ENCODE measurements at places on chromosomes 13 and 19.

DNA sequence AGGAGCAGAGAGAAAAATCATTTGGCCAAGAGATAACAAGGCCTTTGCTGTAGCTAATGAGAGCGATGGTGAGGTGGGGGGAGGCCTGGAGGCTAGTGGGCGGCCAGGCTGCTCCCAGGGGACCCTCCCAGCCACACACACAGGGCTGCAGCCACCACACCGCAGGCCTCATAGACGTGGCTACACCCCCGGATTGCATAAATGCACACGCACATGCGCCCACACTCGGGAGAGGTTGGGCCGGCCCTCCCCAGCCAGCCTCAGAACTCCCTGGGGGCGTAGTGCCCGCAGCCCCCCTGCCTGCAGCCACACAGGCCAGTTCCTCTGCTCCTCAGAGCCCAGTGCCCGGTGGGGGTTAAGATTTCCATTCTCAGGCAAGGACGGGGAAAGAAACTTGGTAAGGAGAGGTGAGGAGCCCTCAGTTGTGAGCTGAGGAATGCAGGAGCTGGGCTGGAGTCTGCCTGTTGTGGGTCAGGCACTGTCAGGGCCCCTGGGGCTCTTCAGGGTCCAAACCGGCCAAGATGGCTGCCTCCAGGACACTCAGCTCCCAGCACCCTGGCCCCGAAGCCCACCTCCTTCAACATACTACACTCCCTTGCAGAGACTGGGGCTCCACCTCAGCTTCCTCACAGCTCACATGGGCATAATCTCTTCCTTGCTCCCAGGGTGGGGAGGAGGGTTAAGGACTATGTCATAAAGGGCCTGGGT is 8.0 kb downstream of the PTH2 start:
- DNase-seq: no peak

DNA sequence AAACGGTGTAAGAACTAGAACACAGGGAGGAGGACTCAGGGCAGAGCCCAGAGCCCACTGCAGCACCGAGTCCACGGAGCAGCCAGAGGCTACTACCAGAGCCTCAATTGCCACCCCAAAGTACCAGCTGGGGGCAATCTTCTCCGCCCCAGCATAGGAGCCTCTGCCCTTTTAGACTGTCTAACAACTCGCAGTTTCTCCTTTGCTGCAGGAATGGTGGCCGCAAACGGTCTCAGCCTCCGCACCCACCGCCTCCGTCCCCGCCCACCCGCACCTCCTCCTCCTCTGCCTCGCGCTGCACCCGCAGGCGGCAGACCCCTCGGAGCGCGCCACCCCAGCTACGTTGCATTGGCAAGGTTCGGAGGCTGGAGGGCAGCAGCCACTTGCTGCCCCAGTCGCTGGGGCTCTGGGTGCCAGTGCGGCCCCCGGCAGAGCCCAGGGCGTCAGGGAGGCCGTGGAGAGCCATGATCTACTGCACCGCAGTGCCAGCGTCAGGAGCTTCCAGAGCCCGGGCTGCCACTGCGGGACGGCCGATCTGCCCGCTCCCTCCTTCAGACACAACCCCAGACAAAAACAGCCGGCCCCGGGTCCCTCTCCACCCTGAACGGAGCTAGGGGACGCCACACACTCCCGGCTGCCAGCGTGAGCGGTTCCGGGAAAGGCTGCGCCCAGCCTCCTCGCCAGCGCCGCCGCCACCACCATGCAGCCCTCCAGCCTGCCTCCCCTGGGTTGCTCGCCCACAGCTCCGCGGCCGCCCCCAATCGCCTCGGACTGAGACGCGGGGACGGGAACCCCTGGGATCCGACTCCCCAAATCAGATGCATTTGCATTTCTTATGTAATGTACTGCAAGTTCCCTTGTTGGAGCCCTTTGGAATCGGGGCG is 1.8 kb downstream of the FGF14 start:
- no peak for DNase-seq

GRCh38 chr13:28503182-28503967 is 8.4 kb upstream of the FLT1 start:
- no peak for DNase-seq

- DNase-seq: no peak
Measured at GRCh38 chr19:5269926-5270325, 70.7 kb downstream of the PTPRS start.

DNA sequence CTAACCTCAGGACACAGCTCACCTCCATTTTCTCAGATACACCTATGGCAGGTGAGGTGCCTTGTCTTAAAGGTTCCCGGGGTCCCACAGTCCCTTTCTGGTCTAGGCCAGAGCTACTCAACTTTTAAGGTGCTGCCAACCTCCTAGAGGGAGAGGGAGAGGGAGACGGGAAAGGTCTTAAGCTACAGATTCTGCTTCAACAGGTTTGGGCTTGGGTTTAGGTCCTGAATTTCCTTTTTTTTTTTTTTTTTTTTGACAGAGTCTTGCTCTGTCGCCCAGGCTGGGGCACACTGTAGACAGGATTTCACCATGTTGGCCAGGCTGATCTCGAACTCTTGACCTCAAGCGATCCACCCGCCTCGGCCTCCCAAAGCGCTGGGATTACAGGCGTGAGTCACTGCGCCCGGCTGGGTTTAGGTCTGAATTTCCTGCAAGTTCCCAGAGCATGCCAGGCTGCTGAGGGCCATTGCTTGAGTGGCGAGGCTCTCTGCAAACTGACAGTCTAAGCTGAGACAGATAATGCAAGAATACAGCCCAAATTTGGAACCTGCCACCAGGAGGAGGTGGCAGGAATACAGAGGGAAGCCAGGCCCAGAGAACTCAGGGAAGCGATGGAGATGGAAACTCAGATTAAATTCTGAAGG is 7.8 kb upstream of the SYCN start:
- DNase-seq: no peak

DNA sequence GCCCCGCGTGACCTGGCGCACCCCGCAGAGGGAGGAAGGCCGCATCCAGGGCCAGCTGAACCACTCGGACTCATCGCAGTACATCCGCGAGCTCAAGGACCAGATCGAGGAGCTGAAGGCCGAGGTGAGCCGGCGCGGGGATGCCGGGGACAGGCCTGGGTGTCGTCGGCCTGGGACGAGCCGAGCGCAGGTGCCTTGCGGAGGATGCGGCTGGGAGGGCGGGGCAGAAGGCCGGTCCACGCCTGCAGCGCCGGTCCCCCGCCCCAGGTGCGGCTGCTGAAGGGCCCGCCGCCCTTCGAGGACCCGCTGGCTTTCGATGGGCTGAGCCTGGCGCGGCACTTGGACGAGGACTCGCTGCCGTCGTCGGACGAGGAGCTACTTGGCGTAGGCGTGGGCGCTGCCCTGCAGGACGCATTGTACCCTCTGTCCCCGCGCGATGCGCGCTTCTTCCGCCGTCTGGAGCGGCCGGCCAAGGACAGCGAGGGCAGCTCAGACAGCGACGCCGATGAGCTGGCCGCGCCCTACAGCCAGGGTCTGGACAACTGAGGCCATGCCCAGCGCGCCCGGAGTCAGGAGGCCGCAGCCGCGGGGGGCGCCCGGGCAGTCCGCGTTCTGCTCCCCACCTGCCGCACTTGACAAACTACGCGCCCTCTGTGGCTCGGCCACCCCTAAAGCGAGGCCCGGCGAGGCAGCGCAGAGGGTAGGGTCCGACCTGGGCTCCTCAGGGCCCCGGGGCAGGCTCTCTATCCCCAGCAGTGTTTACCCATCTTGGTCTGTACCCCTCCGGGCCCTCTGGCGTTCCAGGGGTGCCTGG is 10.8 kb downstream of the PRR36 start:
- DNase-seq: no peak

DNA sequence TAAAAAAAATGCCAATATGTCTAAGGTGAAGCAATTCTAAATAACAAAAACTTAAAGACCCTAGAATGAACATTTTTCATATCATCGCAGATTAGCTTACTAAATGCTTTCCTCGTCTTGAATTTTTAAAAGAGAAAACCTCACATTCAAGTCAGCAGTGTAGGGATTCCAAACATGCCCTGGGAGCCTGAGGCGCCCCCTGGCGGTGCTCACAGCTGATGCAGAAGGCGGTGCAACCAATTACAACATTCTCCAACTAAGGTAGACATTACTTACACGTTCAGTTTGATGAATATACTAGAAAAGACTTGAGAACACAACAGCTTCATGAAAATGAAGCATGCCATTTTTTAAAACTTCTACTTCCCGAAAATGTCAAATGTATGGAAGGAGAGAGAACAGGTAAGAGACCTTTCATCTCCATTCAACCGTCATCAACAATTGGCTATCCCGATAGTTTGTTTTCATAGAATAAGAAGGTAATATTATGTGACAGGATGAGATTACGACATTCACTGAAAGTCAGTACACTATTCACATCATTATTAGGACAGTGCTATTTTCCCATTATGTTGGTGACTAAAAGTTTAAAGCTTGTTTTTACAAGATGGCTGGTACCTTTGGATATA is 304.4 kb downstream of the DCLK1 start:
- DNase-seq: no peak

DNA sequence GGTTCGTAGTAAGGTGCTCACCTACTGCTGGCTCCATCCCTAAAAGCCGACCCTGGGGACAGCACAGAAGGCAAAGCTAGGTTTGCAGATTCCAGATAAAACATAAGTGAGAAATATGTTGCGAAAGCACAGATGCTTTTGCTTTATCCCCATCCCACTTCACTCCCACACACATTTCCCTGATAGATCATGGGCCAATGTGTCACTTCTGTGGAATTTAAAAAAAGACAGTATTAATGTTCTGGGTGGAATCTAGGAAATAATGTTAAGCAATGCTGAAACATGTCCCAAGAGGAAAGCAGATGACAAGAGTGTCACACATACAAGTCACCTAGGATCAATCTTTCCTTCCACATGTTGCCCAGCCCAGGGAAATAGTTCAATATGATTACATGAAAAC is 661.0 kb upstream of the MIR17HG start:
- DNase-seq: no peak

DNA sequence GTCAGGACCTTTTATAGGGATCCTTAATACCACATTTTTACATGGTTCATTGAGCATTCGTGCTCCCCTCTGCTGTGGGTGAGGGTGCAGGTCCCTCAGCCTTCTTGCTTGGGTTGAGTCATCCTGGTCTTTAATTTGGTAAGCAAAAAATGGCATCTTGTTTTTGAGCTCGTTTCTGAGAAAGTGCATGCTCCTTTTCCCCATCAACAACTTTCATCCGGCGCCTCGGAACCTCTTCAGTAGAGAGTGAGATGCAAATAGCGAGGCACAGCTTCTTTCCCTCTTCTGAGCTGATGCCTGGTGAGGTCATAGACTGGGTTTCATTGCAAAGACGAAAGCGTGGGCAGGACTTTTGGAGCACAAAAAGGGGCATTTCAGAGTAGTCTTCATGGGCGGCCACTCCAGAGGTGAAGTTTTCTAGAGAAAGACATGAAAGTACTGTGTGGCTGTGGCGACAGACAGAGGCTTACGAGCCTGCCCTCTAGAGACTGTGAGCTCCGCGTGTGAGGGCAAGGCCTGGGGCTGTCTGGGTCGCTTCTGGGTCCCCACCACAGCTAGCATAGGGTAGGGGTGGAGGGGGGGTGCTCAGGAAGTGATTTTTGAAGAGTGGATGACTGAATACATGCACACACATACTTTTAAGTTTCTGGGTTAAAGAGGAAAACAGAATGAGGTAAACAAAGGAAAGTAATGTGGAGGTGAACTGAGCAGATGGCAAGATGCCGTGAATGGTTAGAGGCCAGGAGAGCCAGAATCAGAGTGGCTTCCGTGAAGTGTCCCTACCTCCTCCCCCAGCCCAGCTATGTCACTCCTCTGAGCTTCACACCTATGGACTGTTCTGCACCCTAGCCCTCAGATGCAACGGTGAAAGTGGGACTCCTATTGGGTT is 44.3 kb downstream of the BBC3 start:
- no peak for DNase-seq

- no peak for DNase-seq
Measured at GRCh38 chr19:18562086-18562485, 4.4 kb downstream of the KXD1 start.

GRCh38 chr19:17658666-17659065 is 29.5 kb downstream of the UNC13A start:
- no peak for DNase-seq

- no peak for DNase-seq
Measured at GRCh38 chr13:110506859-110507566, 54.5 kb downstream of the RAB20 start.

- no peak for DNase-seq
Measured at GRCh38 chr19:29763196-29763595, 48.1 kb upstream of the C19orf12 start.

Measured in left renal pelvis (tissue), 4 donors.